ENCODE measurements at places on chromosomes 5 and 9. TPM values are rescaled to one million over a fixed set of nuclear protein-coding genes. Genes with fewer than 3 reads are reported as not detected.

PLEKHG4B gene
- total RNA-seq, result 0.29 TPM

GRCh38 chr9:136587944-136588662 lies 42.3 kb upstream of the NOTCH1 start:
- no peak for DNase-seq

DNA sequence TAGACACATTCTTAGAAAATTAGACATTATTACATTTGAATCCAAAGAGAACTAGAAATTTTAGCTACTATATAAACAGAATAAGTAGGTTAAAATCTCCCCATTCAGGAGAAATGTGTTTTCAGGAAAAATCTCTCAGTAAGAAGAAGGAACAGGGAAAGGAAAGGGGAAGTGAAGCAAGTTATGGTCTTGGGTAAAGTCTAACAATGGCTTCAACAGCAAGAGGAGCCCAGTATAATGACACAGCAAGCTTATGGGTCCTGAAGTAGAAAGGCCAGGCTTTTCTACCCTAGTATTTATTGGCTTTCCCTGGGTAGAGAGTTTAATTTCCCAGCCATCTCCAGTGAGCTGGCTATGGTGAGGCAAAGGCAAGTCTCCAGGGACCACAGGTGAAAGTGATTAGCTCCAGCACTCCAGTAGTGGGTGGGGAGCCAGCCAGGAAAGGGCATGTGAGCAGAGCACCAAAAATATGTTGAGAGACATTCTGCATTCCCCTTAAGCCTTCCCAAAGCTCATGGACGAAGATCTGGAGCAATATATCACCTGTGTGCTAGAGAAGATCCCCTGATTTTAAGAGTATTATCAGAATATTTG lies 981.7 kb downstream of the NR2F1-AS1 start:
- DNase-seq, result no peak

DNA sequence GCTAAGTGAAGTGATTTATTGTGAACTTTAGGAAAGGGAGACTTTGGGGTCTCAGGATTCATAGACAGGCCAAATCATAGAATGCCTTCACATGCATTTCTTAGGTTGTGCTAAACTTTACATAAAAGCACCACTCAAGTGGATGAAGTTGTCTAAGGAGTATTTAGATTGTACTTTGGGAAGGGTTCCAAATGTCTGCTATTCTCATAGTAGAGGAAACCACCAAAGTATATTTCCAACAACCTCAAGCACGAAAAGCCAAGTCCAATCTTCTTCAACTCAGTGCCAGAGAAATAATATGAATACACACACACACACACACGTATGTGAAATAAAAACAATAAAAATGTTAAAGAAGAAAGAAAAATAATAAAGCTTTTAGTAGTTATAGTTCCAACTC lies 41.8 kb downstream of the ENC1 start:
- DNase-seq, result no peak

GRCh38 chr9:87586731-87587355 lies 89.2 kb downstream of the DAPK1 start:
- DNase-seq, result no peak

HTR4 gene
- total RNA-seq, result not detected

- no peak for DNase-seq
Observed at GRCh38 chr9:138022756-138023393, 145.3 kb downstream of the CACNA1B start.

- no peak for DNase-seq
Observed at GRCh38 chr5:143275512-143276363, 127.7 kb downstream of the NR3C1 start.

DNA sequence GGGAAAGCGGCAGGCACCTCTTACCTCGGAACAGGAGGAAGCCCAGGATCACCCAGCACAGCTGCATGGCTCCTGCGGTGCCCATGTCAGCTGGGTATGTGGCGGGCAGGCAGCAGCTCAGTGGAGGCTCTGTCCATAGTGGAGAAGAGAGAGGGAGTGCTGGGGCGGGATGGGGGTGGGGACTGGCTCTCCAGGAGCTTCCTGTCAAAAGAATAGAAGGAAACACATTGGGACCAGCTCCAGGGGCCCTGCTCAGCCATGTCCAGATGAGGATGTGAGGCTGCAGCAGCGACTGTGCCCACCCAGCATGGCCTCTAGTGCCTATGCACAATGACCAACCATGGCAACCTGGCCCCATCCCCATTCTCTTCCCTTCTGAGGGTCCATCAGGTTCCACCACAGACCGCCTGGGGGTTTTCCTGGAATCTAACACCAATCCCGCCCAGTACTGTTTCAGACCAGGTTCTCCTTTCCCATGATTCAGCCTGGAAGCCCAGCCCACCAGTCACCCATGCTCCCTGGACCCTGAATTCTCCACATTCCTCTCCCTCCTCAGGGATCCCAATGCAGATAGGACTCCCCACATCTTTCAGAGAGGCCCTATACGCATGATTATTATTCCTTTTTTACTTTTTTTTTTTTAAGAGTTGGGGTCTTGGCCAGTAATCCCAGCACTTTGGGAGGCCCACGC lies at the start of gene ECSCR:
Gene ECSCR, minus strand, starts transcription at position 158 of the 691 bp plus-strand sequence. Its CDS starts 73 bp downstream, at position 85.
- no peak for DNase-seq

FOXD4L6 gene
- total RNA-seq, result not detected

TMEFF1 gene
- 16.3 TPM for total RNA-seq

GRCh38 chr5:157598350-157598936 lies 22.9 kb upstream of the ADAM19 start:
- no peak for DNase-seq

PITX1 gene
- 43.7 TPM for total RNA-seq

GRCh38 chr9:1722404-1722803 lies 292.7 kb upstream of the SMARCA2 start:
- DNase-seq, result no peak

DNA sequence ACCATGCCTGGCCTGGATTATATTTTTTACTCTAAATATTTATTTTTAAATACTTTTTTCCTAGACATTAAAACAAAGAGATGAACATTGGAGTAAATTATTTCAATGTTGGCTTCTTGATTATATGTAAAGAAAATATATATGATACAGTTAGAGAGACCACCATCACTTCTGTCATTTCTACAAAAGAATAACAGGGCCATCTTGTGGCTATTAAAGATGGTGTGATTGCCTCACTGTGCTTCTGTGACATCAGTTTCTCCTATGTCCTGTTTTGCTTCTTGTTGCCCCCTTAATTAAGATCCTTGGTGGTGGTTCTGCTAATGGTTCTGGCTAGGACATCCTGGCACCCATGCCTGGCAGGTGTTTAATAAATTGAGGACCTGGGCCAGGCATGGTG lies 32.9 kb downstream of the NDFIP1 start:
- DNase-seq, result no peak

- no peak for DNase-seq
Observed at GRCh38 chr9:128969491-128969890, 22.0 kb downstream of the NUP188 start.

PCDHB10 gene
- 3.9 TPM for total RNA-seq

TERT gene
- total RNA-seq, result 0.95 TPM

DNA sequence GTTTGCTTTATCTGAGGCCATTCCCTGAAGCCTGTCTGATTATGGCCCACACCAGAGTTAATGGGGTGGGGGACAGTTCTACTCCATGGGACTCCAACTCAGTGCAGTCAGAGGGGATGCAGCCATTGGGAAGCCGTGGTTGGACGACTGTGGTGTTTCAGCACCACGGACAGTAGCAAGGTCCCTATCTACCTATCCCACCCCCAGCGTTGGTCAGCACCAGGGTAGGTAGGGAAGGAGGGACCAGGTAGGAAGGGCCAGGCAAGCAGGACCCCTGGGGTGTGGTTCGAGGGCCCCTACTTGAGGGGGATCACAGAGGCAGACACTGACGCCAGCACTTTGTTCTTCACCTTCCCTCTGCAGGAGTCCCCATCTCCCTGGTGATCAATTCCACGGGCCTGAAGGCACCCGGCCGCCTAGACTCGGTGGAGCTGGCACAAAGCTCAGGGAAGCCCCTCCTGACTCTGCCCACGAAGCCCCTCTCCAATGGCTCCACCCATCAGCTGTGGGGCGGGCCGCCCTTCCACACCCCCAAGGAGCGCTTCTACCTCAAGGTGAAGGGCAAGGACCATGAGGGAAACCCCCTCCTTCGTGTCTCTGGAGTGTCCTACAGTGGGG lies 33.2 kb downstream of the HMCN2 start:
- no peak for DNase-seq

ZCCHC10 gene
- total RNA-seq, result 43.4 TPM

DNA sequence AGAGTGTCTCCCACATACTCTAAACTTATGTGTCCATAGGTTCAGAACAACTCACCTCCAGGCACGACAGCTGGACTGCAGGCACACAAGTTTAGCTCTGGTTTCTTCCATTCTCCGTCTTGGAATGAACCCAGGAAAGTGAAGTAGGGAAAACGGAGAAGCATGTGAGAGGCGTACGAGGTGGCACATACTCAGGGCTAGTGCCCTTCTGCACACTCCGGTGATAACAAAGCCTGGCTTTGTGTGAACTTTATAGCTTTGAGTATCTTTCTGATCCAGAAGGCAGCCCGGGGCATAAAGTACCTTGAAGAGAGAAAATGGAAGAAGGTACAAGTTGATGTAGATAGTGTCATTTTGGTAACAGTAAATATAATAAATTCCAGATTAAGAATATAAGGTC lies 11.1 kb upstream of the HTR4 start:
- no peak for DNase-seq

GRCh38 chr5:115842089-115842935 lies 577 bp downstream of the AP3S1 start:
- DNase-seq, result peak; percentile 26

DNA sequence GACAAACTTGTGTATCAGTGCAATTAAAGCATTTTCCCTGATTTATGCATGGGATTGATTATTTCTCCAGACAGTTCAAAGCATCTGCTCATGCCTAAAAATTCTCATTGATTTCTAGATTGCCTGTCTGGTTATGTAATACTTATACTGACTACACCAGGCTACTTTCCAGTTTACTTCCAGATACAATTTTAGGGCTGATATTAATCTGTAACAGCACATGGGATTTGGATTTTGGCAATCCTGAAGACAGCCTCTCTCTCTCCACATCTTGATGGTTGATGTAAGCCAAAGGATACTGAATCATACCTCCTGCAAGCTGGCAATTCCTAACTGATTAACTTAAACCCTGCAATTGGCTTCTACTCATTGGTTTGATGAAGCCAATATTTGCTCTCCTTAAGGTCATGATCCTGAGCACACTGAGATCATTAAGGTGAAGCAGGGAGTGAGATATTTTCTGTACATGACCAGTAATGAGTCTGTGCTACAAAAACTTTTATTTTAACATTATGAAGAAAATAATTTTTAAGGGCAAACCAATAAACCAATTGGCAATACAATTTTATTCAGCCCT lies 25.7 kb upstream of the FBXL7 start:
- no peak for DNase-seq

GRCh38 chr5:96896806-96897205 lies 20.5 kb downstream of the ERAP2 start:
- DNase-seq, result no peak

ANKRD34B gene
- total RNA-seq, result not detected

SLC6A19 gene
- total RNA-seq, result not detected

DNA sequence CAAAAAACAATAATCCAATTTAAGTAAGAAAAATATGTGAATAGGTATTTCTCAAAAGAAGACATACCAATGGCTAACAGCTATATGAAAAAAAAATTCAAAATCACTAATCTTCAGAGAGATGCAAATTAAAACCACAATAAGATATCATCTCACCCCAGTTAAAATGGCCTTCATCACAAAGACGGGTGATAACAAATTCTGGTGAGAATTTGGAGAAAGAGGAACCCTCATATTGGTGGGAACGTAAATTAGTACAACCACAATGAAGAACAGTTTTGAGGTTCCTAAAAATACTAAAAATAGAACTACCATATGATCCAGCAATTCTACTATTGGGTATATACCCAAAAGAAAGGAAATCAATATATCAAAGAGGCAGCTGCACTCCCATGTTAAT lies 94.3 kb downstream of the TMEM167A start:
- no peak for DNase-seq

DNA sequence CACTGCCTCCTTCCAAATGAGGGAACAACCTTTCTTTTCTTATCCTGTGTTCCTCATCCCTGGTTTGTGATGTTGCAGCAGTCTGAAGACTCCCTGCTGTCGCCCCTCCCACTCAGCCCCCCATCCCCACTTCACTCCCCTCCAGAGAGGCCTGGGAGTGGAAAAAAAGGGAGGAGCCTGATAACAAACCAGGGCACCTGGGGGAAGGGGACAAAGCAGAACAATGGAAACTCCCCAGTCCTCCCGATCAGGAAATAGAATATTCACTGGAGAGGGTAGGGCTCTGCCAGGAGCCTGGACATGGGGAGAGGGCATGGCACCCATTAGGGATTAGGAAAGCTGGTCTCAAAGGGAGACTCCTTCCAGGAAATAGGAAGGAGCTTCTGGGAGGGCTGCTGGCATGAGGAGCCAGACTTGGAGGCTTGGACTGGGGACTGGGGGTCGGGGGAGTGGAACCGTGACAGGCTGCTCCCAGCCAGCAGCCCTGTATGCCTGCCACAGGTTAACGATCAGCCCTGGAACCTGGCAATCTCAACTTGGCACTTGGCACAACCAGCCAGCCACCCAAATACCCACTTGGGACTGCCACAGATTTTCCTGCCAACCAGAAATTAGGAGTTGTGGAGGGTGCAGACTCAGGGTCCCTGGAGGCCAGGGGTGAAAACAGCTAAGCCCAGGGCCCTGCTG lies 20.0 kb downstream of the PCDH1 start:
- DNase-seq, result no peak

LCN10 gene
- total RNA-seq, result not detected

DNA sequence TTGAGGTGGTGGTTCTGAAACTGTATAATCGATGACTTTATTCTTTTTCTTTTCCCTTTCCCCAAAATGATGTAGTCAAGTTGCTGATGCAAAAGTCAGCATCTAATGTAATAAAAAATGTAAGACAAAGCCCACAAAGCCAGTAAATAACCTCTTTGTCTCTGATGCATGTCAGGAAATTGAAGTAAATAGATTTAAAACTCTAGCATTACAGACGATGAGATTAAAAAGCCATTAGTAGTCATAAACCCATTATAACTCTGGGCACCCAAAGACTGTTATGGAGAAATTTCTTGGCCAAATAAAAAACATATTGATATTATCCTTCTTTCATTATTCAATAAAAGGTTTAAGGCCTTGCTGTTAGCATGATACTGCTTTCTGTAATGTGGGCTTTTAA lies 548.7 kb downstream of the TUSC1 start:
- DNase-seq, result no peak

DNA sequence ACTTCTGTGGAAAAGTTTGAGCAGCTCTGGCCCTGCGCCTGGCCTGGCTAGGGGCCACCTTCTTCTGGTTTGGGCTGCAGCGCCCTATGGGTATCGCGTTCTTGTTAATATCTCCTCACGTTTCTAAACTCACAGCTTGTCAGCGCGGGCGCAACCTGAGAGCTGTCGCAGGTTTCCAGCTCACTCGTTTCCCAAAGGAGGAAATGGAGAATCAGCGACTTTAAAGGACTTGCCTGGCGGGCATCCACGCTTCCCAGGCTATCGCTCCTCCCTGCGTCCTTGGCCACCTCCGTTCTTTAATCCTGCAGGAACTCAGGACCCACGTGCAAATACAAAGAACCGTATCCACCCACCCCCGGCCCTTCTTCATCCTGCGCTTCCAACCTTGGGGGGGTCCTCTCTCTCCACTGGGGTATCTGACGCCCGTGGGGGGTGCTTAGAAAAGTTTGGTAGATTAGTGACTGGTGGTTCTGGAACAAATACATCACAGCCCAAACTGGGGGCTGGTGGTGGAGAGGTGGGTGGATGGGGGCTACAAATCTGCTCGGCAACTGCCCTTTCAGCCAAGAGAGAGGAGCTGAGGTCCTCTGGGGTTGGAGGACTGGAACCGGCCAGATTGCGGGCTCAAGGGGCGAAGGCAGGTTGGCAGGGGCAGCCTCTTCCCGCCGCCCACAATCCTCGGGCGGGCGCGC lies 578 bp upstream of the PSAT1 start:
- DNase-seq, result peak; percentile 47
